Tibial nerve (tissue), 4 donors: ENCODE measurements at places on chromosomes 1 and 21. TPM values are rescaled to one million over a fixed set of nuclear protein-coding genes. Genes with fewer than 3 reads are reported as not detected.

TMEM240 gene
- 5.1 TPM for total RNA-seq

MXRA8 gene
- total RNA-seq: 468 TPM

ALG14 gene
- total RNA-seq: 1.1 TPM

SLC25A34 gene
- total RNA-seq: 23.7 TPM

CELA2A gene
- total RNA-seq: 0.42 TPM

TNNI3K gene
- total RNA-seq: 3.9 TPM

LHX8 gene
- total RNA-seq: not detected
